ENCODE measurements at places on chromosomes 13 and 19.

GRCh38 chr19:5228932-5229777 lies 111.5 kb downstream of the PTPRS start:
- DNase-seq = no peak

DNA sequence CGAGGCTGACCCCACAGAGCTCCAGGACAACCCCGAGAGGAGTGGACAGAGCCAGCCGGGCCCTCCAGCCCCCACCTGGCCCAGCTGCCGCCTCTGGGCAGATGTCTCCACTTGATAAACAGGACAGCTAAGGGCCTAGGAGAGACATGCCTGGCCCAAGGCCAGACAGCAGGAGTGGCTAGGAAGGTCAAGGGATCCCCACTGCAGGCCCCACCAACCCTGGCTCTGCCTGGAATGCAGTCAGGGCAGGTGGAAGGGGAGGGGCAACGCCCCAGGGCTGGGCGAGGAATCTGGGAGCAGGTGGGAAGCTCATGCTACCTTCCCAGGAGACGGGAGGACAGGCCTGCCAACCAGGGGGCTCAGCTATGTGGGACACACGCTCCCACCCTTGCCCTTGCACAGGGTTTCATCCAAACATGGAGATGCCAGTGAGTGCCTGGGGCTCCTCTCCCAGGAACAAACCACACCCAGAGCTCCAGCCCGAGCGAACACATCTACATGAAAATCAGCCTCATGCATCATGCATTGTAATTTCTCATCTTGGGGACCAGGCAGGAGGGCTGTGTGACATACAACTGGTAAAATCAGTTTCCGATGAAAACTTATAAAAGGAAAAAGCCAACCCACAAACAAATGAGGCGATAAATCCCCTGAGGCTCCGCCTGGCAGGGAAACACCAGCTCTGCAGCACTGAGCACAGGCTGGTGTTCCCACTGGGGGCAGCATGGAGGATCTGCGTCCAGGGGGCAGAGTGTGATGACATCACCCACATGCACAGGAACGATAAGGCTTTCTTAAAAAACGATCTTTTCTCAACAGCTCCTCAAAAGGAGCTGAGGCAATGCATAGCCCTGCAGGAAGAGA lies 25.0 kb downstream of the SH3GL1 start:
- DNase-seq = peak; percentile 77

- DNase-seq = peak; percentile 11
Observed at GRCh38 chr19:2043251-2043641, 7.8 kb downstream of the MKNK2 start.

DNA sequence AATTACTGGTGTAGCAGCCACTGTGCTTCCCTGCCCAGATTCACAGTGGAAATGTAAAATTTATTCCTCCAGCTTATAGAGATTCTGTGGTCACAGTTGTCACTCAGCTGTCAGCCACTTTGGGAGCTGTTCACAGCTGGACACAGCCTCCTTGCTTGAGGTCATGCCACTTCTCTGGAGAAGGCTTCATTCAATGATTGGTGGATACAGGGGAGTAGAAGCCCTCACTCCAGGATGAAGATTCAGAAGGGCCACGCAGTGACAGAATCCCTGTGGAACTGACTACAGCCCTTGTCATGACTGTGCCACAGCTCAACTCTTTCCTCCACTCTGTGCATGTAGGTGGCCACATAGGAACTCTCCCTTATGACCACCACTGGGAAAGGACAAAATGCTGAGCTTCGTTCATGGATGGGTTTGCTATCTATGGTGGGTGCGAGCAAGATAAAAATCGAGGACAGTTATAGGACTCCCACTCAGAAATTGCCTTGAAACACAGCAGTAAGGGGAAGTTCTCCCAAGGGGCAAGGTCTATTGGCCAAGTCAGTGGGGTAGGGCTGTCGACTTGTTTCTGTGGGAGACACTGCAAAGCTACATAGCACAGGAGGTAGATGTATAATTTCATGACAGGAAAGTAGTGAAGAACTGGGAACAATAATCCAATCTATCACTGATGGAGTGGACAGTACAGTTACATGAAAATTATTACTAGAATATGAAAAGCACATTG lies 98.7 kb downstream of the CCNA1 start:
- no peak for DNase-seq

DNA sequence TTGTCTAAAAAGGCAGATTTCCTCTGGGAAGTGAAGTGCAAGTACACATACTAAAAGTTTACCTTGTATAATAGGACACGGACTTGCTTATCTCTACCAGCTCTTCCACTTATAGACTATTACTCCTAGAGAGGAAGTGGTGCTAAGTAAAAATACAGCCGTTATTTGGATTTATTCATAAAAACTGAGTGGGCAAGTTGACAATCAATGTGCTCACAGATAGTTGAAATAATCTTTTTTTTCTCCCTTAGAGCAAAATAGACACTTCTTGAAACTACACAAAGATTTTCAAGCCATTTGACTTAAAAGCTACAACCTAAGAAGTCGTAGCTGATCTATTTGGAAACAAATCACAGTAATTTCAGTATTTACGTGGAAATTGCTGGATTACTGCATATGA lies 2584.7 kb upstream of the PCDH20 start:
- DNase-seq = peak; percentile 66

DNA sequence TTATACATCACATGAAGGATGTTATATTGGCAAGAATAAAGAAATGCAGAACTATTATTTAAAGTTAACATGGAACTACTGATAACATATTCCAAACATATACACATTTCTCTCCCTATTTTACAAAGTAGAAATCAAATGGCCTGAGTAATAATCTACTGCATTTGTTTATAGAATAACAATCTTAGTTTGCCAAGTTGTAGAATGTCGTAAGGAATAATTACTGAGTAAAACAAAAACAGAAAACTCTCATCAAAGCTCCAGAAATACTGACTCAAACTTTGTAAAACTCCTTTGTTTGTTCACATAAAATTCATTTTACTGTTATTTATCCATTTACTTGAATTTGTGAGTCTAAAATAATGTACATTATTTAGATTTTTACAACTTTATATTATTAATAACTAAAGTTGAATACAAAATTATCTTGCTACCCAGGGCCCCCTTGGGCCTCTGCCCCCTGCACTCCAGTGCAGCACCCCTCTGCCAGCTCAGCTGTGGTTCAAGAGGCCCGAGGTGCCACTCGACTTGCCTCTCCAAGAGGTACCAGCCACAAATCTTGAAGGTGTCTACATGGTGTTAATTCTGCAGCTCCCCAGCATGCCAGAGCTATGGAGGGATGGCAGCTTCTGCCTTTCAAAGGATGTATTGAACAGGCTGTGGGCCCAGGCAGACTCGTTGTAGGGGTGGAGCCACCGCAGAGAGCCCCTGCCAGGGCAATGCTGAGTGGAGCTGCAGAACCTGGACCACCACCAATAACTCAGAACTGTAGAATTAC lies 2819.7 kb downstream of the PCDH9 start:
- no peak for DNase-seq

GRCh38 chr19:1259206-1259875 lies 9.8 kb upstream of the CIRBP start:
- peak; percentile 74 for DNase-seq

GRCh38 chr13:112699322-112699918 lies 9.6 kb downstream of the ATP11A start:
- DNase-seq = peak; percentile 50

- peak; percentile 90 for DNase-seq
Observed at GRCh38 chr19:480016-480855, 16.1 kb upstream of the MADCAM1 start.

GRCh38 chr13:23322353-23323336 lies 110.9 kb downstream of the SACS start:
- DNase-seq = peak; percentile 19

DNA sequence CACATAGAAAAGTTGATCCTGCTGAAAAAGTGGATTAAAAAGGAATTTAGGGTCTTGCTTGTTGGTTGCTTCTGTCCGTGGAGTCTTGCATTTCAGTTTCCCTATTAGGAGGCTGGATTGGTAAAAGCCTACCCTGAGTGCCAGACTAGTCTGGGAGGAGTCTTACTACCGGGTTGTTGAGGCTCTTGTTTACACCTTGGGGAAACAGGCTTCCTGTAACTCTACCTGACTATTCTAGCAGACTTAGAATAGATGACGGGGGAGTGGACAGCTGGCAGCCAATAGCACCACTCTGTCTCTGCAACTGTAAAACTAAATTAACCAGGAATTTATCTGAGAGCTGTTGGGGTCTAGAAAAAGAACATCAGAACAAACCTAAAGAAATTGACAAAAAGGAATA lies 11.3 kb upstream of the MPHOSPH8 start:
- no peak for DNase-seq

DNA sequence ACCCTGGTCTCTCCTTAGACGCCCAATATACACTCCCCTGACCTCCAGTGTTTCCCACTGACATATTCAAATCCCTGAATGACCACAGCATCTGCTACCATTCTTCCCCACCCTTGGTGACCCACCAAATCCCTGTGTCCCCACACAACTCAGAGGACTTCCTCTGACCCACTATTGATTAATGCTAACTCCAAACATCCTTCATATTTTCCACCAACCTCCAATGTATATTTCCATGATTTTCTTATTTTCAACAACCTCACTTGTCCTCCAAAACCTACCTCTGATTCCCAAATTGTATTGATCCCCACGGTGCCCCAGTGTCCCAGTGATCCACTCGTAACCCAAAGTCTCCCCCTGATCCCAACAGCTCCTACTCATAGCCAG lies 526 bp upstream of the DMWD start:
- DNase-seq = no peak

DNA sequence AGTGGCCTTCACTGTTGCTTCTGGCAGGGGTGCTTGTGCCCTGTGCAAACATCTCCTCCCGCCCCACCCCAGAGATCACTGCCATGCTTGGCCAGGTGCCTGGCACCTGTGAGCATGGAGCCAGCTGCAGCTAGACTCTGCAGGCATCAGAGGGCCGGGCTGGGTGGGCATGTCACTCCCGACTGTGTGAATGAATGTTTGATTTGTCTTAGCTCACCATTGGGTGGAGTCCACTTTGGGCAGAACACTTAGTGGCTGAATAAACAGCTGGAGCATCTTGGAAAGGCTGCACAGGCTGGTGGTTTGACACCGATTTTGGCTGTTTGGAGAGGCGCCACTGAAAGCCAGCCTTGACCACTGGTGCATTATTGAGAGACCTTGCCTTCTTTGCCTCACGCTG lies 267.3 kb downstream of the DLEU7 start:
- peak; percentile 81 for DNase-seq

DNA sequence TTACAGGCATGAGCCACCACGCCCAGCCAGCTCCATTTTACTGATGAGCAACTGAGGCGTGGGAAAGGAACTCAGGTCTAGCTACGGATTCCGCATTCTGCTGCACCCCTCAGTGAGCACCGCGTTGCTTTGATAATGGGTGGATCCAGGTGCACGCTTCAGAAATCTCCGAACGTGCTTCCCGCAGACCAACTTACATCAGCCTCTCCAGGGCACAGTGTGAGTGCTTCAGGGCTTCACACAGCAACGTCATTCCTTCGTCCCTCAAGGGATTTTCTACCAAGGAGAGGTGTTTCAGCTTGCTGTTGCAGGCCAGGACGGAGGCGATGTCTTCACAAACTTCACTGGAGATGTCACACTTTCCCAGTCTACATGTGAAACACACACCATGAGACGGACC lies 21.7 kb downstream of the NLRP9 start:
- no peak for DNase-seq

GRCh38 chr19:54430306-54431254 lies 15.3 kb downstream of the TTYH1 start:
- DNase-seq = peak; percentile 84

GRCh38 chr13:109804654-109805053 lies 18.3 kb upstream of the IRS2 start:
- DNase-seq = no peak

GRCh38 chr13:101846249-101846648 lies 393.8 kb downstream of the ITGBL1 start:
- no peak for DNase-seq

GRCh38 chr19:45075301-45076028 lies 813 bp downstream of the ZNF296 start:
- peak; percentile 58 for DNase-seq

DNA sequence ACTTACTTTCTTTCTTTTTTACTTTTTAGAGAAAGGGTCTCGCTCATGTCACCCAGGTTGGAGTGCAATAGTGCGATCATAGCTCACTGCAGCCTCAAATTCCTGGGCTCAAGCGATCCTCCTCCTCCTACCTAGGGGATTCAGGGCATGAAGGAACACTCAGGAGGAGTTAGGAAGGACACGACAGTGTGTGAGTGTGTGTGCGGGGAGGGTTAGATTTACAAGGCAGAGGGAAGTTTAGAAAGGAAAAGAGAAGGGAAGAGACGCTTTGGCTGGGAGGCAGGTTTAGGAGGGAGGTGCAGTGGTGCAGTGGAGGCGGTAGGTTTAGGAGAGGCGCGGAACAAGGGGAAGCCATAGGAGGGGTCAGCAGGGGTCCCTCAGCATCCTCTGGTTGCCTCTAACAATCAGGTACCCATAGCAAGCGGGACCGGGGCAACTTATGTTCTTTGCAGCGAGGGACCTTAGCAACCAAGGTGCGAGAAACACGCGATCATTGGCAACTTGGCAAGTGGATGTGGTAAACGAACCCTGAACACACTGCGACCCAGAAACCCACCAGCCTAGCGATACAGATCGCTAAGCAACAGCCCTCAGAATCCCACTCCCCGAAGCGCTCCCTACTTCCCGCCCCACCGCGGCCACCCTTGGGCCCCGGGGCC lies 501 bp downstream of the SIRT2 start:
- DNase-seq = peak; percentile 52

DNA sequence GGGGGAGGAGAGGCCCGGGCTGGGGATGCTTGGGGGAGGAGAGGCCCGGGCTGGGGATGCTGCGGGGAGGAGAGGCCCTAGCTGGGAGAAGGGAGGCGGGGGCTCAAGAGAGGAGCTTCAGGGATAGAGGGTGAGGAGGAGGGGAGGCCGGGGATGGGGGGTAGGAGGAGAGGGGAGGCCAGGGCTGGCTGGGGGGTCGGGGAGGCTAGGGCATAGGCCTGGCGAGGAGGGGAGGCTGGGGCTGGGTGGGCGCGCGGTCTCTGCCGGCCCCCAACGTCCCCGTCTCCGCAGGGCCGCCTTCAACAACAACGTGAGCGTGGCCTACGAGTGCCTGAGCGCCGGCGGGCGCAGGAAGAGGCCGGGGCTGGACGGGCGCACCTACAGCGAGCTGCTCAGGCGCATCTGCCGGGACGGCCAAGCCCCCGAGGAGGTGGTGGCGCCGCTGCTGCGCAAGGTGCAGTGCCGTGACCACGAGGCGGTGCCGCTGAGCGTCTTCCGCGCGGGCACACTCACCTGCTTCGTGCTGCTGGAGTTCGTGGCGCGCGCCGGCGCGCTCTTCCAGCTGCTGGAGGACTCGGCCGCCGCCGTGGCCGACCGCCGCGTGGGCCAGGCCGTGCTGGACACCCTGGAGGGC lies 11.4 kb downstream of the TPGS1 start:
- DNase-seq = no peak

DNA sequence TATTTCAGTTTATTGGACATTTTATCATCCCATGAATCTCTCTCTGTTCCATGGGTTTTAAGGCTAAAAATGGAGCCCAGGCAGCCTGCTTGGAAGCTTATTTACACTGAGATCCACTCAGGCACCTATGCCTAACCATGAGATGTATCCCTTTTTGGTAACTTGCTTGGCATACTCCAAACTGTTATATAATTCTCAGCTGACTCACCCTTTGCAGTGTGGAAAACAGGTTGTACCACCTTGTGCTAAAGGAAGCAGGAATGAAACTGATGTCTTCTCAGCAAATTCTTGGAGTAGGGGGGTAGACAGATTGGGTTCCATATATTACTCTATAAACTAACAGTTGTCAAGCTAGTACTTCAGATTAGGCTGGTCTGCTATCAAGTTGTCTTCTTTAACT lies 483.6 kb downstream of the KLF5 start:
- DNase-seq = no peak
